CD4-positive, alpha-beta T cell treated with Interleukin-15 for 4 hours (primary cell): ENCODE measurements at places on chromosomes 12 and 14.

DNA sequence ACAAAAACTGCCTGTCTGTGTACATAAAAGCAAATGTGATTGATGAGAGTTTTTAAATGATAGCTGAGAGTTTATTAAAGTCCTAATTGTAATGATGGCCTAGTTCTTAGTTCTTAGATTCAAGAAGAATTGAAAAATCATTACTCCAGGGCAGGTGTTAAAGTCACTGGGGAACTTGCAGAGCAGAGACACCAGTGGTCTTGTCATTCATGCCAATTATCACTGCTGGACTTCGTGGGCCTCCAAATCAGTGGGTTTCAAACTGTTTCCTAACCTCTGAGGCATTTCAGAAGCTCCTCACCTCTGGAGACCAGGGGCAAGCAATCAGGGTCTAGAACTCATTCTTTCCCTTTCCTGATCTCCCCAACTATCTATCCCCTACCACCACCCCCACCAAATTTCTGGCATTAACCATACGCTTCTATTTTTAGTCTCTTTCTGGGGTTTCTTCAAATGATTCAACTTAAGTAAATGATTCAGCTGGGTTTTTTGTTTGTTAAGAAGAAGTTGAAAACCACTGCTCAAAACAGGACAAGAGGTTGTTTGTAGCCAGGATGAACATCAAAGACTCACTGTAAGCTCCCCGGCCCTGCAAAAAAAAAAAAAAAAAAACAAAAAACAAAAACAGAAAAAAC lies 80.1 kb downstream of the CEP83 start:
- no peak for DNase-seq

GRCh38 chr12:69204191-69204590 lies 35.2 kb upstream of the CPSF6 start:
- DNase-seq: no peak

GRCh38 chr14:92568621-92569479 lies 55.3 kb downstream of the RIN3 start:
- peak; percentile 48 for DNase-seq

DNA sequence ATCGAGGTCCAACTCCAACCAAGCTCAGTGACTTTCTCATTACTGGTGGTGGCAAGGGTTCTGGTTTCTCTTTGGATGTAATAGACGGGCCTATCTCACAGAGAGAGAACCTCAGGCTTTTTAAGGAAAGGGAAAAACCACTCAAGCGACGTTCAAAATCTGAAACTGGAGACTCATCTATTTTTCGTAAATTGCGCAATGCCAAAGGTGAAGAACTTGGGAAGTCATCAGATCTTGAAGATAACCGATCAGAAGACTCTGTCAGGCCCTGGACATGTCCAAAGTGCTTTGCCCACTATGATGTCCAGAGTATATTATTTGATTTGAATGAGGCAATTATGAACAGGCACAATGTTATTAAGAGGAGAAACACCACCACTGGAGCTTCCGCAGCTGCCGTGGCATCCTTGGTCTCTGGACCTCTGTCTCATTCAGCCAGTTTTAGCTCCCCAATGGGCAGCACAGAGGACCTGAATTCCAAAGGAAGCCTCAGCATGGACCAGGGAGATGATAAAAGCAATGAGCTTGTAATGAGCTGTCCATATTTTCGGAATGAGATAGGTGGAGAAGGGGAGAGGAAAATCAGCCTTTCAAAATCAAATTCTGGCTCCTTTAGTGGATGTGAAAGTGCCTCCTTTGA lies 343.5 kb upstream of the RGS6 start:
- DNase-seq: no peak

DNA sequence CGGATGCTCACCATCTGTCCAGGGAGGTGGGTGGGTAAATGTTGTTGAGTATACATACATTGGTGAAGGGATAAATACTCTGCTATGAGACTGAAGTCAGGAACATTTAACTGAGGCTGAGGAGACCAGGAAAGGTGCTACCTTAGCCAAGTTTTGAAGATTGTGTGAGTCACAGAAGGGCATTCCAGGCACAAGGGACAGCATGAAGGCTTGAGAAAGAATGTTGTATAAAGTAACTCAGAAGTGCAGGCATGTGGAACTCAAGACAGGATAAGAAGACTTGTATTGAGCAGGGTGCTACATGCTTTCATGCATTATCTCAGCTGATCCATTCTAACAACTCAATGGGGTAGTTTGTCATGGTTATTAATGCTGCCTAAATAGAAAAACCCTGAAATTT lies 112.7 kb downstream of the IPO8 start:
- DNase-seq: no peak

DNA sequence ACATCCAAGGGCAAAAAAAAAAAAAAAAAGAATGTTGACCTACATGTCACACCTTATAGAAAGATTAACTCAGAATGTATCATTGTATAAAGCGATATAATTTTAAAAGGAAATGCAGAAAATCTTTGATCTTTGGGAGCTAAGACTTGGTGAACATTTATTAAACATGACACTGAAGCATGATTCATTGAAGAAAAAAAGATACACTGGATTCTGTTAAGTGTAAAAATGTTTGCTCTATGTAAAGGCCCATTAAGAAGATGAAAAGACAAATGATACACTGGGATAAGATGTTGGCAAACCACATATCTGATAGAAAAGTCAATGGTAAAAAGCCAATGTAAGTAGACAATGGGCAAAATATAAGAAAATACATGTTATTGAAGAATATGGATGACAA lies 1131.0 kb downstream of the AACS start:
- no peak for DNase-seq

DNA sequence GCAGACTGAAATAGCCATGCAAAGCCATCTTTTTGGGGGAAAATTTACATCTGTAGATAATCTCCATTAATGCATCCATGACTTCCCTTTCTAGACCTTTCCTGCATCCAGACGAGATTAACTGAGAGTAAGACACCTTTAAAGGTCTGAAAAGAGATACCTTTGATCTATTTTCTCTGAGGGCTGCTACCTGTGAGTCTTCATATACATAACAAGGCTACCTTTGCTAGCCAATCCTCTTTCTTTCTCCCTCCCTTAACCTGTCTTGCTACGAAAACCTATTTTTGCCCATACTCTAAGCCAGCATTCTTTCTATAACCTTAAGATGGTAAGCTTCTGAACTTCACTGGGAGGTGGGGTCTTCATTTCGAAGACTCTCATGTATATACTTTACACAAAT lies 908.5 kb upstream of the FBXO33 start:
- DNase-seq: no peak

- no peak for DNase-seq
Observed at GRCh38 chr12:124381456-124382296, 86.8 kb downstream of the RFLNA start.

GRCh38 chr12:93938317-93938716 lies 210.1 kb upstream of the PLXNC1 start:
- DNase-seq: no peak

DNA sequence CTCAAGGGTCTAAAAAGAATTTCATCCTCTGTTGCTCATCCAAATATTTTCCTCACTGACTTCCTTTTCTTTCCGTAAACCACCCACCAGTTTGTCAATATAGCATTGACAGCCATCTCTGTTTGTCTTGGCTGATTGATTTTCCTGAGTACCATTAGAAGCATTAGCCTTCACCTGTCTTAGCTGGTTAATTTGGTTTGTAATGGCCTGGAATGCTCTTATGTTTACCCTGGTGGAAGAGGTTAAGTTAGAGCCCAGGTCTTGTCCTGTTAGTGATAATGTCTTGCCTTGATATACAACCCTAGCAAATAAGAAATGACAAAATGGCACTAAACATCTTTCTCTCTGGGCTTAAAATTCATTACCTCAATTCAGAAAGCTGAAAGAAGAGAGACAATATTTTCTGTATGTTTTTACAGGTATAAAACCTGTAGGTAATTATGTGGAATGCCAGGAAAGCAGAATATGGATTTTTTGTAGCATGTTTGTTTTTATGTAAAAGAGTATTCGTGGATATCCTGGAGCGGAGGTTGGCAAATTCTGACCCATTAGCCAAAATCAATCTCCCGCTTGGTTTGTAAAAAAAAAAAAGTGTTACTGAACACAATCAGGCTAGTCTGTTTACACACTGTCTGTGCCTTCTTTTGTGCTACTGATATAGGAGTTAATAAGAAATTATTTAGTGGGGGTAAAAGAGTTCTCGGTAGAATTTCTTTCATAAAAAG lies 224.4 kb upstream of the DAAM1 start:
- DNase-seq: no peak

DNA sequence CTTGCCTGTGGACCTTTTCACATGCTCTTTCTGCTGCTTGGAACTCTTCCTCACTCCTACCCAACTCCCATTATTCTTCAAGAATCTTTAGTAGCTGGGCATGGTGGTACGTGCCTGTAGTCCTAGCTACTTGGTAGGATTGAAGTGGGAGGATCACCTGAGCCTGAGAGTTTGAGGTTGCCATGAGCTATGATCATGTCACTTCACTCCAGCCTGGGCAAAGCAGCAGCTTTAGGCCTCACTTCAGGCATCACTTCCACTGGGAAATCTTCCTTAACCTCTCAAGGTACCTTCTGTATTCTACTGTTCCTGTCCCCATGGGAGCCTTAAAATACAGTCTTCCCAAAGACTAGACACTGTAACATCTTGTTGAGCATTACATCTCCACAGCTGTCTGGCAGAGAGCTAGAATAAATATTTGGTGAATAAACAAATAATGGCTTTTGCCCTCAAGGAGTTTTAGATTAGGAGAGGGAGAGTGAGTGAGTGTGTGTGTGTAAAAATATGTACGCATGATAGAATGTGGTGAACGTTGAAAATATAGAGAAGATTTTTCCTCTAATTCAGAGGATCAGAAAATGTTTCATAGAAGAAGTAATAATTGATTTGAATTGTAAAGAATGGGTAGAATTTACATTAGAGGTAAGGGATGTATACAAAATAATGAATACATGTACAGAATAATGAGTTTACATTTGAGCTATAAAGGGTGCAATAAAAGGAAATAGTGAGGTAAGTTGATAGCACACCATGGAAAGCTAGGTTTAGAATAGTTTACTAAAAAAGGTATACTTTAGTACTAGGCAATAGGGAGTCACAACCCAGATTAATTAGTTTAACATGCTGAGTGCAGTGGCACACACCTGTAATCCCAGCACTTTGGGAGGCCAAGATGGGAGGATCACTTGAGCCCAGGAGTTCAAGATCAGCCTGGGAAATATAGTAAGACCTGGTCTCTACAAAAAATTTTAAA lies 29.2 kb upstream of the BMAL2 start:
- no peak for DNase-seq

GRCh38 chr14:74141703-74142102 lies 56.9 kb downstream of the LIN52 start:
- DNase-seq: no peak
